ENCODE measurements at places on chromosomes 7 and 10.

DNA sequence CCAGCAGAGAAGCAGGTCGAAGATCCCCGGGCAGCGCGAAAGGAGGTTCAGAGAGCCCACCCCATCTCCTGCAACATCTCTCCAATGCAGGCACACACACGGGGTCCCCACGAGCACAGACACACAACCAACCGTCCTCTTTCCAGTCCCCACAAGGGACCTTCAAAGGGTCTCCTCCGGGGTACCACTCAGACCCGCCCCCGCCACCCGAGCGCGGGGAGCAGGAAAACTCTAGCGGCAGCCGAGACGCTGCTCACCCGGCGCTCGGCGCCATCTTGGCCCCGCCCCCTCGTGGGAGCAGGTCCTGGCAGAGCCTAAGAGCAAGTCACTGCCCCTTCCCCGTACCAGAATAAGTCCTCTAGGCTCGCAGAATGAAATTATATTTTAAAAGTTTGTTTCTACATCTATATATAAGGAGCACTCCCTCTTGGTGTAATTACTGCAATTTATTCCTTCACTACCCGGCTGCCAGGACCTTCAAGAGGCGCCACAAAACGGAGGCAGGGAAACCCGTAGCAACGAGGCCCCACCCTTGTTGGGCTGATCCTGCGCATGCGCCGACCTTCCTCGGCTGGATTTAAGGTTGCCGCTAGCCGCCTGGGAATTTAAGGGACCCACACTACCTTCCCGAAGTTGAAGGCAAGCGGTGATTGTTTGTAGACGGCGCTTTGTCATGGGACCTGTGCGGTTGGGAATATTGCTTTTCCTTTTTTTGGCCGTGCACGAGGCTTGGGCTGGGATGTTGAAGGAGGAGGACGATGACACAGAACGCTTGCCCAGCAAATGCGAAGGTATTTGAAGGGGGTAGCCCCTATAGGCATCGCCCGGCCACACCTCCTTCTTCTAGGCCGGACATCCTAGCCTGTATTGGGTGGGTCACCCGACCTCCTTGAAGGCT is at the start of the genes CNPY4 and TAF6:
Gene CNPY4 (plus strand): TSS at position 563 of the 898 bp plus-strand sequence. CDS start 111 bp downstream, at position 674.
Gene TAF6 (minus strand): TSS at position 287 of the 898 bp plus-strand sequence. CDS start 5,149 bp downstream, outside the sequence.
- peak; percentile 94 for DNase-seq

DNA sequence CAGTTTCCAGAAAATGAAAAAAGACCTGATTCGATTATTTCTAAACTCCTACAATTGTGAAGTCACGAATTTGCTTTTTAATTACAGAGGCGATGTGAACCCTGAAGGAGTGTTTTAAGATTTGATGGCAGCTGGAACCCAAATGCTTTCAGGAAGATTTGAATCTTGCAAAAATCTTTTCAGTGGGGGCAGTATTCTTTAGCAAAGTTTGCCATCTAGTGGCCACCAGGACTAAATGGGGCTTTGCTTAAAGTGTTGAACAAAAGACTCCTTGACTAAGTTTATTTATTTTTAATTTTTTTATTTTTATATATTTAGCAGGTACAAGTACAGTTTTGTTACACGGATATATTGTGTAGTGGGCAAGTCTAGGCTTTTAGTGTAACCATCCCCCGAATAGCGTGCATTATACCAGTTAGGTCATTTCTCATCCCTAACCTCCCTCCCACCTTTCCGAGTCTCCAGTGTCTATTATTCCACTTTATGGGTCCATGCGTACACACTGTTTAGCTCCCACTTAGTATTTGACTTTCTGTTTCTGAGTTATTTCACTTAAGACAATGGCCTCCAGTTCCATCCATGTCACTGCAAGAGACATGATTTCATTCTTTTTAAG is 98.8 kb downstream of the CACNB2 start:
- DNase-seq = no peak

- DNase-seq = no peak
These were observed 425.7 kb upstream of the GALNT17 start for GRCh38 chr7:70706204-70706603.

GRCh38 chr10:121796342-121796741 is 131.5 kb downstream of the ATE1 start:
- DNase-seq = no peak

- no peak for DNase-seq
These were observed 308.3 kb upstream of the IGFBP3 start for GRCh38 chr7:46229409-46229808.

- peak; percentile 46 for DNase-seq
These were observed 72.6 kb downstream of the FAM53B start for GRCh38 chr10:124671486-124672075.

- no peak for DNase-seq
These were observed 1233.4 kb downstream of the XPNPEP1 start for GRCh38 chr10:108689891-108690290.

DNA sequence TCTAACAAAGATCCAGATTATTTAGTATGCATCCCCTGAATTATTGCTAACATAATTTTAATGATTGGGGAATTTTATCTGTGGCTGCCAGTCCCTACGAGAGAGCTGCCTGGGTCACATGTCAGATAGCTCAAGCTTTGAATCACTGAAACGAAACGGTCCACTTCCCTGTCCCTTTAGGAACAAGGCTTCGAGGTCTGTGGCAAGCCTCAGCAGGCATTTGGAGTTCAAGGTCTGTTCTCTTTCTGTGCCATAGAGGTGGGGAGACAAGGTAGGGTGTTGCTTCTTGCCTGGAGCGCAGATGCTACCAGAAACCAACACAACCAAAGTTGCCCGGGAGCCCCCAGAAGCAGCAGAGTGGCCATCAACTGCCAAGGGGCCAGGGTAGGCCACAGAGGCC is 13.9 kb upstream of the SH2D4B start:
- no peak for DNase-seq

- no peak for DNase-seq
These were observed 110.8 kb upstream of the PTN start for GRCh38 chr7:137454246-137454724.

- DNase-seq = no peak
These were observed 20.7 kb downstream of the AVL9 start for GRCh38 chr7:32515890-32516550.

GRCh38 chr10:4581929-4582328 is 244.1 kb upstream of the AKR1E2 start:
- DNase-seq = no peak

- no peak for DNase-seq
These were observed 181.9 kb upstream of the LYZL2 start for GRCh38 chr10:30811276-30812017.

GRCh38 chr7:40890088-40890692 is 755.4 kb downstream of the SUGCT start:
- DNase-seq = no peak

GRCh38 chr10:102644066-102644645 is at the start of gene TRIM8:
Gene TRIM8 (plus strand): TSS chr10:102644479. CDS start chr10:102644618, 139 bp downstream.
- peak; percentile 38 for DNase-seq

- DNase-seq = no peak
These were observed 385.7 kb downstream of the TNS3 start for GRCh38 chr7:47196106-47196645.

DNA sequence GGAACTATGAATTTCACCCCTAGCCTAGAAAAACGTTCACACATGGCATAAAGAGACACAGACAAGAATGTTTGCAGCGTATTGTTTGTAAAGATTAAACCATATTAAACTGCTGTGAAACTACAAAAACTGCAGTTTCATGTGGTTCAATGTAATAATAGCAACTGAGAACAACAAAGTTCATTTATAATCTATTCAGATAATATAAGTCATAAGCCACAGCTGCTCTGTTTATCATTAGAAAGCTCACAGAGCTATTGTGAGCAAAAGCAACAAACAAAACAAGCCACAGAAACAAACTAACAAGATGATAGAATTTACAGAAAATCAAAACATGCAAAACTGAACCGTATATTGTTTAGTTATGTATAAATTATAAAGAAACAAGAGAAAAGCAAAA is 113.5 kb downstream of the AHR start:
- no peak for DNase-seq

GRCh38 chr7:80591654-80592053 is 46.8 kb upstream of the CD36 start:
- no peak for DNase-seq

- DNase-seq = no peak
These were observed 58.9 kb downstream of the COL17A1 start for GRCh38 chr10:104026762-104027161.

DNA sequence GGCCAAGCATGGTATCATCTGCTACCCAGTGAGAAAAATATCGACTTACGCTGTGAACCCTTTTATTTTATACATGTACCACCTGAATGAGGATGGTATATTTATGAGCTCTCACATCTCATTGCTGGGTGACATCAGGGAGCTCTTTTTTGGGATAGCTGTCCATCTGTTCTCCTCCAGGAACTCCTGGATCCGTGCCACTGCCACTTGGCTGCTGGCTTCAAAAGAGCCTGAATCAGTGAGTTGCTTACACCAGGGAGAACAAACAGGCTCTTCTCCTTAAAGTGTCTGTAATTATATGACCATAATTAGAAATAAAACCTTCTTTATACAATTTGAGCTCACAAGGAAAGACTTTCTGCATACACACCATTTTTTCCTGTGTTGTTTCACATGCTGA is 106.2 kb downstream of the KAT6B start:
- no peak for DNase-seq

DNA sequence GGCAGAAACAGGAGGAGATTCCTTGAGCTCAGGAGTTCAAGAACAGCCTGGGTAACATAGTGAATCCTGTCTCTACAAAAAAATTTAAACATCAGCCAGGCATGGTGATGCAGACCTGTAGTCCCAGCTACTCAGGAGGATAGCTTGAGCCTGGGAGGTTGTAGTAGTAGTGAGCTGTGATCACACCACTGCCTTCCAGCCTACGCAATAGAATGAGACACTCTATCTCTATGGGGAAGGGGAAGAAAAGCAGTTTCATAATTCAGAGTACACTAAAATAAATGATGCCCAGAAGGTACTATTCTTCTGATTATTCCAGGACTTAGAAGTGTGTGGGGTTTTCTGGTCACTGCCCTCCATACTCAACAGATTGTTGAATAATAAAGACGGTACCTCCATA is 177.3 kb downstream of the KMT2E start:
- no peak for DNase-seq

DNA sequence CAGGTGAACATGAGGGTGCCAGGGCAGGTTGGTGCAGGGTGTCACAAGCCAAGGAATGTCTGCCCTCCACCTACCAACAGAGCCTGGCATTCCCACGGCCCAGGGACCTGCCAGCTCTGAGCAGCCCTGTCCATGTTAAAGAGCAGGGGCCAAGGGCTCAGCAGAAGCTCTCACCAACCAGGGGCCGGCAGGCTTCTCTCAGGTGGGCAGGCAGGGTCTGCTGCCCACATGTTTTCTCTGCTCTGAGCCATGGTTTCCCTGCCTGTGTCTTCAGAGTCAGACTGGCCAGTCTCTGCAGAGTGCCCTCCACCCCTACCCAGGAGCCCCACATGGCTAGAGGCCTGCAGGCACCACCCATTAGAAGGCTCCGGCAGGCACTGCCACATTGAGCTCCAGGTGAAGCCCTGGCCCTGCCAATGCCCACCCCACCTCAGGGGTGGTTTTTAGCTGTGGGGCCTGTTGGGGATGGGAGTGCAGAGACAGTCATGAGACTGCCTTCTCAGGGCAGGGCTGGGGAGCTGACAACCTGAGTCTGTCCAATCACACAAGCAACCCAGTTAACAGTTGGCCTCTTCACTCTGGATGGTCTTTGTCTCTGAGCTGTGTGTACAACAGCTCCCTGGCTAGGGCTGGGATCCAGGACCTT is 135.9 kb downstream of the ARHGAP22 start:
- DNase-seq = peak; percentile 10

DNA sequence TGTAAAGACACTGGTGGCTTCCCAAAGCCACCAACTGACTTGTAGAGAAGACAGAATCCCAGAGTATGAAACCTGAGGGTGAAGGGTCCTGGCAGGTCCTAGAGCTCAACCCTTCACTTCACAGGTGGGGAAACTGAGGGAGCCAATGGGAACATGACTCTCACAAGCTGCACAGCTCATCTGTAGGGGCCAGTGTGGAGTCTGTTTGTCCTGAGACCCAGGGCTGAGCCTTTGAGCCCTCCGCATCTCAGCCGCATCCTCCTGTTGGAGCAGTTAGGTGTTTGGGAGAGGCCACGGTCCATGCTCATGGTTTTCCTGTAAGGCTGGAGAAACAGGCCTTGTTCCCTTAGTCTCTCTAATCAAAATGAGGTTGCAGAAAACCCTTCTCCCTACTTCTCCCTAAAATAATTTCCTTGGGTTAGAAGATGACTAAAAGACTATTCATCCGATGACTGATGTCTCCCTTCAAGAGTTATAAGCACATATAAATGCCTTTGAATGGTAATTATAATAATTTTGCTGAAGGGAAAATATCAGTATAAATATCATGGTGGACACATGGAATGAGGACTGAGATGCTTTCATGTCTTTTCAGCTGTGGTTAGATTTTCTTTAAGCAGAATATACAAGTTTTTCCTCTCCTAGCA is 10.3 kb downstream of the HTRA1 start:
- DNase-seq = no peak

- DNase-seq = peak; percentile 41
These were observed 240.1 kb downstream of the ELMO1 start for GRCh38 chr7:37208528-37208927.

DNA sequence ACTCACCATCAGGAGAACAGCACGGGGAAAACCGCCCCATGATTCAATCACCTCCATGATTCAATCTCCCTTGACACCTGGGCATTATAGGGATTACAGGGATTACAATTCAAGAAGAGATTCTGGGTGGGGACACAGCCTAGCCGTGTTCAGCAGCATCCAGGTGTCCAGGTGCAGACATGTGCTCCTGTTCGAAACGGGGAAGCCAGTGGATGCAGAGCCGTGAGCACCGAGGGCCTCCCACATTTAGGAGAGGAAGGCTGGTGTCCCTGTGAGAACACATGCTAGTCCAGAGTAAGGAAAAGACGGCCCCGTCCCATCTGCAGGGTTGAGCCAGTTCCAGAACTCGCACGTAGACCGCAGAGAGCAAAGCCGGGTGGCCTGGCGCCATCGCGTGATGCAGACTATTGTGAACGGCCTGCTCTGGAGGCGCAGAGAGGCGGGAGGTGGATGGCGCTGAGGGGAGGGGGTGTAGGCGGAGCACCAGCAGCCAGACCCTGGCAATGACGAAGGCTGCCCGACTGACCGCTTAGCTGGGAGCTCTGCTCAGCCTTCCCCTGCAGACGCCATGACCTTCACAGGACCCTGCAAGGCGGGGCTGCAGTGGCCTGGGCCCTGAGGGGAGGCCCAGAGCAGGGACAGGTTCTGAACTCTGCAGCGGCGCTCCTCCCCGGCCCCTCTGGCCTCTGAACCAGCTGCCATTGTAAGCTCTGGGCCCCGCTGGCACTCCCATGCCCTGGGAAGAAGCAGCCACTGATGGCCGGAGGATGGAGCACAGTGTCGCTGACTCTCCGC is 141.6 kb upstream of the TCERG1L start:
- no peak for DNase-seq

GRCh38 chr10:86178401-86179152 is 188.0 kb downstream of the GRID1 start:
- DNase-seq = no peak

GRCh38 chr7:128390871-128391565 is 18.8 kb downstream of the IMPDH1 start:
- no peak for DNase-seq

GRCh38 chr10:23354630-23355279 is 10.2 kb upstream of the C10orf67 start:
- no peak for DNase-seq

- peak; percentile 21 for DNase-seq
These were observed 551 bp downstream of the WASL start for GRCh38 chr7:123748171-123748733.

GRCh38 chr10:94351089-94351488 is 11.7 kb downstream of the NOC3L start:
- DNase-seq = no peak
